ENCODE measurements at places on chromosomes 5 and 9.

- no peak for DNase-seq
Observed at GRCh38 chr9:26142631-26143030, 464.4 kb upstream of the TUSC1 start.

GRCh38 chr5:10728679-10729078 is 32.4 kb downstream of the DAP start:
- no peak for DNase-seq

DNA sequence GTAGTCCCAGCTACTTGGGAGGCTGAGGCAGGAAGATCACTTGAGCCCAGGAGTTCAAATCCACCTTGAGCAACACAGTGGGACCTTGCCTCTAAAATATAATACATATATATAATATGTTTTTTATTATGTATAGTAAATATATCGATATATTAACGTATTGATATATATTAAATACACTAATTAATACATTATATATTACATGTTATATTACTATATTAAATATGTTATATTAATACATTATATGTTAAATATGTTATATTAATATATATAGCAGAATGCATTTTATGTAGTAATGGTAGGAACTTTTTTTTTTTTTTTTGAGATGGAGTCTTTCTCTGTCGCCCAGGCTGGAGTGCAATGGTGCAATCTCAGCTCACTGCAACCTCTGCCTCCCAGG is 18.1 kb upstream of the BNC2 start:
- no peak for DNase-seq

GRCh38 chr5:160237571-160238093 is 8.3 kb downstream of the FABP6 start:
- no peak for DNase-seq

DNA sequence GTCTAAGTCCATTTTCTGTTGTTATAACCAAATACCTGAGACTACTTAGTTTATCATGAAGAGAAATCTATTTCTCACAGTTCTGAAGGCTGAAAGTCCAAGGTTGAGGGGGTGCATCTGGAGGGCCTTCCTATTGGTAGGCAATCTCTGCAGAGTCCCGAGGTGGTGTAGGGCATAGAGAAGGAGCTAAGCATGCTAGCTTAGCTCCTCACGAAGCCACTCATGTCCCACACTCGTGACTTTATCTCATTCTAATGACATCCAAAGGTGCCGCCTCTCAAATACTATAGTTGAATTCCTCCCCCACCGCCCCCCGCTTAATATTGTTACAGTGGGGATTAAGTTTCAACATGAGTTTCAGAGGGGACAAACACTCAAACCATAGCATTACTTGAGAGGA is 36.0 kb upstream of the ZBED3 start:
- DNase-seq, result no peak

- no peak for DNase-seq
Observed at GRCh38 chr5:130138406-130139045, 234.3 kb downstream of the CHSY3 start.

GRCh38 chr5:133285583-133286021 is 233.8 kb downstream of the HSPA4 start:
- no peak for DNase-seq

DNA sequence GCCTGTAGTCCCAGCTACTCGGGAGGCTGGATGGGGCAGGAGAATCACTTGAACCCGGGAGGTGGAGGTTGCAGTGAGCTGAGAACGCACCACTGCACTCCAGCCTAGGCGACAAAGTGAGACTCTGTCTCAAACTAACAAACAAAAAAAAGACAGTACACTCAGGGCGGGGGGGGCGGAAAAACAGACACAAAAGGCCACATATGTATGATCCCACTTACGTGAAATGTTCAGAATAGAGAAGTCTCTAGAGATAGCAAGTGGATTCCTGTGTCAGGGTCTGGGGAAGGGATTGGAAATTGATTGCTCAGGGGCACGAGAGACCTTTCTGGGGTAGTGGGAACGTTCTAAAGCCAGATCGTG is 9.0 kb upstream of the LCN1 start:
- DNase-seq, result no peak

GRCh38 chr9:4317681-4318080 is 17.8 kb upstream of the GLIS3 start:
- DNase-seq, result no peak

DNA sequence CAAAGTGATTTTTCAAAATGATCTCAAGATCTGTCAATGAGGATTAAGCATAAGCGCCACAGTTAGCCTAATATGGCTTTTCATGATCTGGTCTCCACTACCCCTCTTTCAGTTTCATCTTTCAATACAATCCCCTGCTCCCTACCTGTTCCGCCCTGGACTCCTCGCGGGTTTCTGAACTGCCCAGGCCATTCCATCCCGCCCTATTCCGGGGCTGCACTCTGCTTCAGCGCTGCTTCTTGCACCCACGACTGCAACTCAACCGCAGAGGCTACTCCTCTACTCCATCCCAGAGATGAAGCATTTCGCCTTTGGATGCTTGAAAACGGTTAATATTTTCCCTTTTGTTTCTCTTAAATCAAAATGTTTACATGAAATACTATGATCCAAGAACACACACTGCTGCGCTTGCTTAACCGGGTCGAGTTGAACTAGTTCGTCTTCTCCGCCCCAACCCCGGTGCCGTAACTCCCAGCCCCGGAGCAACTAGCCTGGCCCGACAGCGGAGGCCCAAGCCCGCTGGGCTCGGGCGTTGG is 716 bp upstream of the OTULIN start:
- no peak for DNase-seq

GRCh38 chr9:6911901-6912638 is 154.3 kb downstream of the KDM4C start:
- DNase-seq, result no peak

DNA sequence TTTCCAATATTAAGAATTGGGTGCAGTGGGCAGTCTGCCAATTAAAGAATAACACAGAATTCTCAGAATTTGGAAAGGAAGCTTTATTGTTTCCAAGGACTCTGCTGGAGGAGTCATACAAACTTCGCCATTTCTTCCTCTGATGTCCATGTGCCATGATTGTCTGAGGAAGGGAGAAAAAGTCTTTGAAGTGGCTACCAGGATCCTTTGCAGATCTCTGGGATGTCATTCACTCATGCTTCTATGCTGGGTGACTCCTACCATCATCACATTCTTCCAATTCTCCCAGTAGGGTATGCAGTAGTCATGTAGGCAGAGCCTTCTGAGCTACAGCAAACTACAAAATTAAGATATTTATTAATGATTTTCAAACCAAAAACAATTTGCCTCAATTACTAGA is 3.2 kb upstream of the SMAD5 start:
- no peak for DNase-seq

- no peak for DNase-seq
Observed at GRCh38 chr5:66239034-66239433, 94.9 kb downstream of the SREK1 start.

DNA sequence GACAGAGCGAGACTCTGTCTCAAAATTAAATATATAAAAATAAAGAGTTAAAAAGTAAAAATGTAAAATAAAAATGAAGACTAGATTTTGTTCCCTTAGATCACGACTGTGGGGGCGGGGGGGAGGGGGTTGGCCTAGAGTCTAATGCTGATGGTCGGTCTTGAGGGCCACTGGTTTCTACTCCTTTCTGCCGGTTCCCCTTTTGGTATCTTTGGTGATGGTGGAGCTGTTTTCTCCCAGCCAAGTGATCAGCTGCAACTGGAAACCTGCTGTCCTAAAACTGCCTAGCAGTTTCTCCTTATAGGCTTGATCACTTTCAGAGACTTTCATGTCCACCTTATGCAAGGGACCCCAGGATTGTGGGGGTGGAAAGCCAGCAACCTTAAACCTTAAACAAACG is 1.1 kb downstream of the SRD5A1 start:
- no peak for DNase-seq

DNA sequence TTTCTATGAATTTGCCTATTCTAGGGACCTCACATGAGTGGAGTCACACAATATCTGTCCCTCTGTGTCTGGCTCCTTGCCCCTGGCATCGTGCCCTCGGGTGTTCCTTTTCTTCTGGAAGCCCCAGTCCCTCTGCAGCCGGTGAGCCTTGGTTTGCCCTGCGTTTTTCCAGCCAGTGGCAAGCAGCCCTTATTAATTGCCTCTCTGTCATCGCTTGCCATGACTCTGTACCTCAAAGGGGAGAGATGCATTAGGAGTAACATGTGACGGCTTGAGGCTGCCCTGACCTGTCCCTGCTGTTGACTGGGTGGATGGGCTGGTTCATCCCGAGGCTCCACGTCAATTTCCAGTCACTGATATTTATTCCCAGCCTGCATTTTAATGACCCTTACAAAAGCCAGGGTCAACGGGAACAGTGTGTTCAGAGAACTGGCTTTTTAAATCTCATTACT is 87.3 kb downstream of the CFAP90 start:
- no peak for DNase-seq

- no peak for DNase-seq
Observed at GRCh38 chr5:167381457-167381856, 910.0 kb upstream of the WWC1 start.

- no peak for DNase-seq
Observed at GRCh38 chr9:120377268-120378159, 202.5 kb downstream of the CDK5RAP2 start.

- no peak for DNase-seq
Observed at GRCh38 chr9:4290427-4290837, 9.4 kb downstream of the GLIS3 start.

DNA sequence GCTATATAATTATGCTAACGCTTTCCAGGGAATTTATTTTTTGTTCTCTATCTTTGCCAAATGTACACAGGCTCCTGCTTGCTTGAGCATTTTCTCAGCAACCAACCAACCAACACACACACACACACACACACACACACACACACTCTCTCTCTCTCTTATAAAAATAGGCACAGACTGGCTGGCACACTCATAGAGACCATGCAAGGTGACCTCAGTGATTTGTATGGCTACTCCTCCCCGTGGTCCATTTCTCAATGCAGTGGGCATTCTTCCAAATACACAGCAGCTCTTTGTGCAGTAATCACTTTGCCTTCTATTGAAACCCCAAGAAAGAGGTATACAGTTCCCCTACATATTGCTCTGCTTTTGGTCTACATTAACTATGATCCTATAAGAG is 416.0 kb downstream of the MAN2A1 start:
- no peak for DNase-seq

DNA sequence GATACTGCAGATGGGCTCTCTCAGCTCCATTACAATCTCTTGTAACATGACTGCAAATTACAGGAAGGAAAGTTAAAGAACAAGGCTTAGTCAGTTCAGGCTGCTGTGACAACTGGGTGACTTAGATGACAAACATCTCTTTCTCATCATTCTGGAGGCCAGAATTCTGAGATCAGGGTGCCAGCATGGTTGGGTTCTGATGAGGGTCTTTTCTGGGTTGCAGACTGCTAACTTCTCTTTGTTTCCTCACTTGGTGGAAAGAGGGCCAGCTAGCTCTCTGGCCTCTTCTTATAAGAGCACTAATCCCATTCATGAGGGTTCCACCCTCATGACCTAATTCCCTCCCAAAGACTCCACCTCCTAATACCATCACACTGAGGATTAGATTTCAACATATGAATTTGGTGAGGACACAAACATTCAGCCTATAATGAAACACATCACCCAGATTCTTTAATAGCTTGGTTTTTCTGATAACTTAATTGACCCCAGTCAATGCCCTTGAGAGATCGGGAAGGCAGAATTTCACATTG is 73.6 kb upstream of the MAMDC2 start:
- no peak for DNase-seq

DNA sequence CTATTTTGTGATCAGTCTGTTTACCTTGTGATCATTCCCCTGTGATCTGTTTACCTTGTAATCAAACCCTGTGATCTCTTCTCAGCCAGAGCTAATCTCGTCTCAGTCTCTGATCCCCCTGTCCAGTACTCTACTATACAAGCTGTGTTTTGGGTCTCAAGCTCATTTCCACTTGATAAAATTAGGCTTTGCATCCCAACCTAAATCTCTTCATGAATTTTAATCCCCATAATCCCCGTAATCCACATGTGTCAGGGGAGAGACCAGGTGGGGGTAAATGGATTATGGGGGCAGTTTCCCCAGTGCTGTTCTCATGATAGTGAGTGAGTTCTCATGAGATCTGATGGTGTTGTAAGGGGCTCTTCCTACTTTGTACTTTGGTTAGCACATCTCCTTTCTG is 157.2 kb downstream of the PRR16 start:
- no peak for DNase-seq

GRCh38 chr5:58335518-58335917 is 124.4 kb downstream of the PLK2 start:
- no peak for DNase-seq

GRCh38 chr9:99368341-99369326 is 146.6 kb downstream of the SEC61B start:
- DNase-seq, result no peak

DNA sequence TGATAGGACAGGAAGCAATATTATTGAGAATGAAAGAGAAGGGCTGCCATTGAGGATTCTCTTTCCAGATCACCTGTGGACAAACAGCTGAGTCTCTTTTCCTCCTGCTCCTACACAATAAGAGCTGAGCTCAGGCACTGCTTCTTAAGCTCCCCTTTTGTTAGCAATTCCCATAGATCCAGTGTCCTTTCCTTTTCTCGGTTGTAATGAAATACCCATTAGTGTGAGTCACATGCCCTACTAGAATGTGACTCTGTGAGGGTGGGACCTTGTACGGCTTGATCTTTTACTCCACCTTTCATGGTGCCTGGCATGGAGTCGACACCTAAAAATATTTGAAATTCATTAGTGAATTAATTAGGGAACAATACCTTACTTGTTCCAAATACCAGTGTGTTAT is 269.2 kb downstream of the NR3C1 start:
- DNase-seq, result no peak

- DNase-seq, result no peak
Observed at GRCh38 chr5:170311511-170312300, 14.1 kb upstream of the LCP2 start.

GRCh38 chr9:117682955-117683710 is 21.1 kb upstream of the TLR4 start:
- no peak for DNase-seq

GRCh38 chr5:1540831-1541701 is 17.3 kb upstream of the LPCAT1 start:
- DNase-seq, result no peak

- DNase-seq, result no peak
Observed at GRCh38 chr9:92710368-92710767, 40.4 kb upstream of the IPPK start.

GRCh38 chr5:80977764-80978163 is 17.6 kb downstream of the RASGRF2 start:
- no peak for DNase-seq

DNA sequence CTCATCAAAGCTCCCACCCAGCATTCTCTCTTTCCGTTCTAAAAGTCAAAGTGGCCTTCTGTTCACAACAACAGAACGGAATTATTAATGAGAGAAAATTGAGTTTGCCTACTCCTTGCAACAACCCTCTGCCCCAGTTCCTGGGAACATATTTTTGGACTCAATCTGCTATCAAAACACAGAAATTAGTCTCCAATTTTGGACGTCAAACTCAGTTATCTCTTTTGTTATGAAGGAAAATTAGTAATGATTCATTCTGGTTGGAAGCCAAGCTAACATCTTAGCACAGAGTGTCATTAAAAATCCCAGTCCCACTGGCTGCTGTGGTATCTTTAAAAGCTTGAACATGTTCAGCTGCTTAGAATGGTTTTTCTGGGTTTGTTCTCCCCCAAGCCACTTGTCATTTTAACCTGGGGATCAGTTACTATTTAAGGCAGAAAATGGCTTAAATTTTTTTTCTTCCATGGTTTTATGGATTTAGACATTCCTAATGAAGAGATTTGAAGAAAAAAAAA is 343.2 kb downstream of the TRIM32 start:
- DNase-seq, result no peak

Measured in activated naive CD4-positive, alpha-beta T cell (primary cell).